ENCODE measurements at places on chromosomes 2 and 18. TPM values are rescaled to one million over a fixed set of nuclear protein-coding genes. Genes with fewer than 3 reads are reported as not detected.

DNA sequence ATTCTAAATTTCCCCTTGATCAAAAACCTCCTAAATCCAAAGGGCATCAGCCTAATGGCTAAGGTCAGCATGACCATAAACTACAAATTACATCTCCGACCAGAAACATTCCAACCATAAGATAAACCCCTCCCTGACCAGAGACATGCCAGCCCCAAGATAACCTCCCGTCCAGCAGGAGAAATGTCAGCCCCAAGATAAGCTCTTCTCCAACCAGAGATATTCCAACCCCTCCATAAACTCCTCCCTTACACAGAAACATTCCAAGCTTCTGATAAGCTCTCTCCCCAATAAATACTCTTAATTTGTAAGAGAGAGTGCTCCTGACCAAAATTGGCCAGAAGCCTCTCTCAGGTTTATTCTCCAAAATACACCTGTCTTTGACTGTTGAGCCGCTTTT, 274.0 kb downstream of the RNF152 start:
- no peak overlapping the region for H3K27ac ChIP-seq
- no peaks in the 10 kb centered on the region for H3K27me3 ChIP-seq
- no peaks in the 10 kb centered on the region for H3K4me1 ChIP-seq
- DNase-seq: no peak

DNA sequence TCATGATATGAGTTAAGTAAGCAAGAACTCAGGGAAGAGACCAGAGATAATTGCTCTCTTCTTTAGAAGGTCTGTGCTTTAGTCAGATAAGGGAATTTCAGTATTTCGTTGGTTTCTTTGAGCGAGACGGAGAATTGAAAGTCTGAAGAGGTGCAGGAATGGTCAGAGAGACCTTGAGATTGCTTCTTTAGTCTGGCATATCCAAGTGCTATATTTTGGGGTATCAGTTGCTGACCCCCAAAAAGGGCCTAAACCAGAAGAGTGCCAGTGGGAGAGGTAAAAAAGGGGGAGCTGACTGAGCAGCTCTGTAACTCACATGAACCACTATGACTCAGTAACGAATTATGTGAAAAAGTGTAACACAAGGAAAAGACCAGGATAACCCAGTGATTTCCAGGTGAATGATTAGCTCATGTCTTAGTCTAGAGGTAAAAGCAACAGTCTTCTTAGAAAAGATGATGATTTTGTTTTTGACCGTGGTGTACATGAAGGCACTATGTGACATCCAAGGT, 932.9 kb downstream of the TDRD15 start:
- H3K27me3 ChIP-seq: no peaks in the 10 kb centered on the region
- DNase-seq: no peak
- no peak overlapping the region for H3K27ac ChIP-seq
- H3K4me1 ChIP-seq: no peaks in the 10 kb centered on the region
- H3K4me3 ChIP-seq: no peak overlapping the region
- H3K36me3 ChIP-seq: no peaks in the 10 kb centered on the region

DNA sequence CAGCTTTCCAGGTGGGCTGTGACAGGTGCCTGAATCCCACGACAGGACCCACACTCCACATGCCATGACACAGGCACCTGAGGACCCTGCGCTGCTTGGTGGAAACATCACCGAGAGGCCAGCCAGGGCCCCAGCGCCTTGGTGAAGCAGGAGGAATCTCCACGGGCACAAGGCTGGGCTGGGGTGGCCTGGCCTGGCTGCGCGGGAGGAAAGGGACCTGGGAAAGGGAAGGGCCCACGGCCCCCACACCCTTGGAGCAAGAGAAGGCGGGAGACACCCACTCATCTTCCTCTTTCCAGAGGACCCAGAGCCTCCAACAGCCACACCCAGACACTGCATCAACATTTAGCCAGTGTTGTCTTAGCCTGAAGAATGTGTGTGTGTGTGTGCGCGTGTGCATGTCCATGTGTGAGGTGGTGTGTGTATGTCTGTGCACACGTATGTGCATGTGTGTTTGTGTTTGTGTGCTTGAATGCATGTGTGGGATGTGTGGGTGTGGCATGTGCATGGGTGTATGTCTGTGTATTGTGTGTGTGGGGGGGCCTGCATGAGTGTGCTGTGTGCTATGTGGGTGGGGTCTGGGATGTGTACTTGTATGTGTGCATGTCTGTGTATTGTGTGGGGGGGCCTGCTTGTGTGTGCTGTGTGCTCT, 6.3 kb upstream of the OTOS start:
- H3K27ac ChIP-seq: no peak overlapping the region
- H3K4me3 ChIP-seq: no peak overlapping the region
- no peaks in the 10 kb centered on the region for H3K27me3 ChIP-seq
- DNase-seq: no peak

DNA sequence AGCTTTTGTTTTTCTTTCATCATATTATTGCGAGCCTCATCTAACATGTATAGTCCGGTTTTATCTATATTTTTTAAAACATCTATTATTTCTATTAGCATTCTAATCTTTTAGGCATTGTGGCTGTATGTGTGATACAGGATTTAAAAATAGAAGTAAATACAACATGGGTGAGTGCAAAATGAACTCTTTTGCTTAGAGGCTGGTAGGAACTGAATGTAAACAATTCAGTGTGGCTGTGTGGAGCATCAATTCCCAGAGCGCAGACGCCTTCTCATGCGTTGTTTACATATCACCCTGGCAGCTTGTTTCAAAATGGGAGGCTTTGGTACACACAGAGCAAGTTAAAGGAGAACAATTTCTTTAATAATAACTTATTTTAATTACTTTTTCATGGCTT, 836 bp downstream of the DTNA start:
- H3K27ac ChIP-seq: no peak overlapping the region
- H3K4me3 ChIP-seq: peak overlapping the region; percentile 43
- H3K4me1 ChIP-seq: peaks cover 3% of the 10 kb centered on the region
- no peaks in the 10 kb centered on the region for H3K27me3 ChIP-seq
- DNase-seq: no peak

- DNase-seq: no peak
- H3K27ac ChIP-seq: no peak overlapping the region
- no peaks in the 10 kb centered on the region for H3K36me3 ChIP-seq
- no peaks in the 10 kb centered on the region for H3K4me1 ChIP-seq
- no peaks in the 10 kb centered on the region for H3K27me3 ChIP-seq
These were observed 281.7 kb upstream of the LRATD1 start for GRCh38 chr2:14350856-14351255.

GRCh38 chr2:239354132-239354790, 46.6 kb downstream of the HDAC4 start:
- H3K27me3 ChIP-seq: no peaks in the 10 kb centered on the region
- no peaks in the 10 kb centered on the region for H3K36me3 ChIP-seq
- H3K4me1 ChIP-seq: no peaks in the 10 kb centered on the region
- no peak overlapping the region for H3K4me3 ChIP-seq

GRCh38 chr2:238938003-238938400, 90.1 kb downstream of the TWIST2 start:
- DNase-seq: peak; percentile 59
- no peaks in the 10 kb centered on the region for H3K4me1 ChIP-seq
- no peak overlapping the region for H3K27ac ChIP-seq
- no peaks in the 10 kb centered on the region for H3K36me3 ChIP-seq

Gene NPPC
- total RNA-seq: 0.49 TPM

Gene ABCG8
- not detected for total RNA-seq

Gene IL1B
- total RNA-seq: 2.8 TPM
